ENCODE measurements at places on chromosomes 11 and 22. TPM values are rescaled to one million over a fixed set of nuclear protein-coding genes. Genes with fewer than 3 reads are reported as not detected.

Gene SLC43A1
- 18.3 TPM for total RNA-seq

Gene SGSM1
- total RNA-seq: under 0.01 TPM

Gene MYEOV
- total RNA-seq: not detected

Gene DCDC1
- total RNA-seq: not detected

Gene RFPL3
- total RNA-seq: not detected

Gene TMEM86A
- 3.1 TPM for total RNA-seq

Gene NEFH
- total RNA-seq: 0.52 TPM

Gene OR51I1
- 0.52 TPM for total RNA-seq

Gene STK33
- 3.1 TPM for total RNA-seq

Gene C11orf91
- not detected for total RNA-seq

Gene CYB5R2
- total RNA-seq: 2.6 TPM

Gene TMPRSS13
- total RNA-seq: not detected

Gene YAP1
- total RNA-seq: 49.6 TPM

Gene LBHD1
- total RNA-seq: 1.0 TPM

Measured in skeletal muscle tissue (tissue), 5 donors.